ENCODE measurements at places on chromosomes 12 and 14.
A peak's percentile ranks its signal among the peaks of the same experiment; 100 is the strongest.

GRCh38 chr14:75417674-75418073 is 10.1 kb upstream of the JDP2 start:
- DNase-seq = no peak

GRCh38 chr12:25052914-25053211 is 104.0 kb upstream of the BCAT1 start:
- peak; percentile 14 for DNase-seq

GRCh38 chr14:63295231-63295685 is 23.5 kb downstream of the GPHB5 start:
- no peak for DNase-seq

DNA sequence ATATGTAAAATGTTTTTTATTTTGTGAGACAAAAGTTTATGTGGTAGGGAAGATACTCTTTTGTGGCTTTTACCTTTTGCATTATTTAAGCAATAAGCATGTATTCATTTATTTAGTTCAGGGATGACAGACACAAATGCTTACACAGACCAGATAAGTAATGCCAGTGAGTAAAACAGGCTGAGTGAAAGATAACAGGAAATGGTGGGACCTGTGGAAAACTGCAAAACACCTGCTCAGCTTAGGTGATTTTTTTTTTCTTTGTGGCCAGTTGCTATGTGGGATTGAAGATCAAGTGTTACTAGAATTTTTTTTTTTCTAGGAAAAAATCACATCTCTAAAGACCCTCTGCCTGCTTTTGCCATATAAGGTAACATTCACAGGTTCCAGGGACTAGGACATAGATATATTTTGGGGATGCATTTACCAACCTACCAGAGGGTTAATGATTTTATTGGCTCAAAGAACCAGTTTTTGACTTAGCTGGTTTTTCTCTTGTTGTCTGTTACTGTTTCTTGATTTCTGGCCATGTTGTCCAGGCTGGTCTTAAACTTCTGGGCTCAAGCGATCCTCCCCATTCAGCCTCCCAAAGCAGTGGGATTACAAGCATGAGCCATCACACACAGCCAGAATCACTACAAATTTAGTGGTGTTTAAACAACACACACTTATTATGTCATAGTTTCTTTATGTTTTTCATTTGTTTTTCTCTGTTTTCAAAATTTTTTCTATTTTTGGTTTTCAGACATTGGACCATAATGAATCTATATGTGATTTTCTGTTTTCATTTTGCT is 9.8 kb downstream of the PSMA6 start:
- no peak for DNase-seq

DNA sequence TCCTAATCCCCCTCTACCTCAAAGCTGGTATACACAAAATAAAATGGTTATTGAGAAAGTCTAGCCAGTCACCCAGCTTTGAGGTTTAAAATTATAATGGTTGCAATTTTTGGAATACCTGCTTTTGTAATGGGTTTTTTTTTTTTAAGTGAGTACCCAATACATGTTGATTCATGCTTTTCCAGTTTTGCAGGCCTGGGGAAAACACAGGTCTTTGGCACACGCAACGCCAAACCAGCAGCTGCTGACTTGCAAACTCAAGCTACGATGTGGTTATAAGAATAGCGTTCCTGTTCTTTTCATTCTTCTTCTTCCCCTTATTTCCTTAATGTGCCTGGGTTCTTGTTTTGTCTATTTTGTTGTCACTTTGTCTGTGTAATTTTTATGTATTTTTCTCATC is 233.0 kb downstream of the EGLN3 start:
- no peak for DNase-seq

GRCh38 chr12:121797937-121798786 is 4.7 kb upstream of the RHOF start:
- no peak for DNase-seq

GRCh38 chr12:9699269-9699897 is 29.9 kb downstream of the CLEC2D start:
- no peak for DNase-seq

GRCh38 chr12:11497995-11498394 is 102.6 kb upstream of the PRB2 start:
- DNase-seq = no peak

- no peak for DNase-seq
These were observed 40.4 kb downstream of the TSPAN9 start for GRCh38 chr12:3117591-3118015.

GRCh38 chr12:124520907-124521306 is 46.5 kb downstream of the NCOR2 start:
- no peak for DNase-seq

DNA sequence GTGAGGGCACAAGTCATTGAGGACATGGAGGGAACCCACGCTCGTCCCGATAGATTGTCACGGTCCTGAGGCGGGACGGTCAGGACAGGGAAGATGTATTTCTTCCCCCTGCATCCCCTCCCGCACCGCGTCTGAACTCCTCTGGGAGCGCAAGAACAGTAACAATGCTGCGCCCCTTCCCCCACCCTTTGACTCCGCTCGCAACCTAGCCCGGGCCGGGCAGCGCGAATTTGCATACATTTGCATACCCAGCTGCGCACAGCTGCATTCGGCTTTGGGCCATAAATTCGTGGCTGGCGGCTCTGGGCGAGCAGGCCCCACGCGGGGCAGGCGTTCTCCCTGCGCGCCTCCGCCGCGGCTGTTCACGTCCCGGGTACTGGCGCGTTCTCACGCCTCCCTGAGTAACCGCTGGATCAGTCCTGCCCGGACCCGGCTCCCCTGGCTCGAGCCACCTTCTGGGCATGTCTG is 29.0 kb upstream of the SMUG1 start:
- no peak for DNase-seq

DNA sequence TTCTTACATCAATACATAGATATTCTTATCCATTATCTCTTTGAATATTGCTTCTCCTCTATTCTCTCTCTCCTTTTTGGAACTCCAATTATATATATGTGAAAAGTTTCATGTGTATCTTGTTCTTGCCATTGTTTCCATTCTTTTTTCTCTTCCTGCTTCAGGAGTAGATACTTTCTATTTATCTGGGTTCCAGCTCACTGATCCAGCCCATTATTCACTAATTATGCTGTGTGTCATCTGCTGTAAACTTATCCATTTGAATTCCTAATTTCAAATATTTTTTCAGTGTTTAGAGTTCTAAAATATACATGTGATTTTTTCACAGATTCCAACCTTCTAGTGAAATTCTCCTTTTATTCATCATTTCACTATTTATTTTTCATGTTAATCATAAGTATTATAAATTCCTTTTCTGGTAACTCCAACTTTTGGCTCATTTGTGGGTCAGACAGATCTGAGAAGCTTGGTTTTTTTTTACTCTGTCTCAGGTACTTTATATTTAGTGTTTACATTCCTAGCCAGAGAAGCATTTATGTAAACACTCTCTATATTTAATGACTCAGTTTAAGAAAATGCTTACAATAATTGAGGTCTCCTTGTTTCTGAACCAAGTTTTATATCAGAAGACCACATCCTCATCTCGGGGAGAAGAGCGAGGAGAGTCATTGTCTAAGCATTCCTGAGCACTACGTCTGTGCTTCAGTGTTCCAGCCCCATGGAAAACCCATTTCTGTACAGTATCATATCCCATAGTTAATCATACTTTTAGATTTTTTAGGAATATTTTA is 15.9 kb upstream of the AMIGO2 start:
- no peak for DNase-seq

DNA sequence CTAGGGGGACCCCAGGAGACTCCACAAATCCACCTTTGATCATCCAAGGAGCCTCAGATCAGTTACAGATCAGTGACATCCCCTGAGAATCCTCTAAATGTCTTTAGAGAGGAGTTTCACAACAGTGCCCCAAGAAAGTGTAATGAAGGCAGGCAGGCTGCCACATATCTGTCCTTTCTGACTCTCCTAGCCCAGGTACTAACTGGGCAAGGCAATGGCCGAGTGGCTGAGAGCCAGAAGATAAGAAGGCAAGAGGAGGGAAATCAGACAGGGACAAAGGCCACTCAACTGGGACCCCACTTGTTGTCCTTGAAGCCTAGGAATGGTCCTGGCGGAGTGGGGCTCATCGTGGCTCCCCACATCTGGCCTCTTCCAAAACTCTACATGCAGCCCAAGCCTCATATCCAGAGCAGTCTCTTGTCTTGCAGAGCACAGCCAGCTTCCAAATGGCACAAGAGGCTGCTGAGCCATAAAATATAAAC is 11.6 kb downstream of the ACTN1 start:
- DNase-seq = no peak

DNA sequence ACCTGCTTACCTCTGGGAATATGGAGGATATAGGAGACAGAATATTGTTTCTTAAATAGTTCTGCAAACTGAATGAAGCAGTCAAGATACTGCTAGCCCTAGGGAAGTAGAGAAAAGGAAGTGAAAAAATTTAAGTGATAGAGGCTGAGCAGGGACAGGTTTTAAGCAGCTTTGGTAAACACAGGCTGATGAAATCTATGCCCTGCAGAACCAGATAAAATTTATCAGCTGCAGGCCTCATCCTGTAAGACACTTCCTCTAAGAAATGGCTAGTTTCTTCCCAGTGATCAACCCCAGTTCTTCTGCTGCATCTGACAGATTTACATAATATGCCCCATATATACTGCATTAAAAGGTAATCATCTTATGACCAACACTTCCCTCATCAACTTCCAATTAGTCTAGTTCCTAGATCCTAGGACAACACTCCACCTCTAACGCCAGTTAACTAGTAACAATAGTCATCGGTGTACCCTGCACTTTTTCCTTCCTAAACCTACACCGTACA is 1.3 kb upstream of the ESYT1 start:
- no peak for DNase-seq

GRCh38 chr12:56687223-56688128 is 608 bp downstream of the PTGES3 start:
- DNase-seq = peak; percentile 61

DNA sequence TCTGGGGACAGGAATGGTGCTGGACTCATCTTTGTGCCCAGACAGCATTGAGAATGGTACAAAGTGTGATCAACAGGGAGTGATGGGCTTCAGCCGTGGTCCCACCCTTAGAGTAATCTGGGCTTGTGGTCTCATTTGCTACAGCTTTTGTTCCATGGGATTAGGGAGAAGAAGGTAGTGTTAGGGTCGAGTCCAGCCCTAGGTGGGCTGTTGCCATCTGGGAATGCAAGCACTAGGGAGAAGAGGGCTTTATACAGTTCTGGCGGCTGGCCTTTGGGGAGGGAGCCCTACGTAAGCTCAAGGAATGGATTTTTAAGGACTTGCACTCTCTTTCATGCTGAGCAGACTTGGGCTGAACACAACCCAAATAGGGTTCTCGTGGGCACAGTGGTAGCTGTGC is 4.9 kb downstream of the PLEKHG3 start:
- DNase-seq = no peak

DNA sequence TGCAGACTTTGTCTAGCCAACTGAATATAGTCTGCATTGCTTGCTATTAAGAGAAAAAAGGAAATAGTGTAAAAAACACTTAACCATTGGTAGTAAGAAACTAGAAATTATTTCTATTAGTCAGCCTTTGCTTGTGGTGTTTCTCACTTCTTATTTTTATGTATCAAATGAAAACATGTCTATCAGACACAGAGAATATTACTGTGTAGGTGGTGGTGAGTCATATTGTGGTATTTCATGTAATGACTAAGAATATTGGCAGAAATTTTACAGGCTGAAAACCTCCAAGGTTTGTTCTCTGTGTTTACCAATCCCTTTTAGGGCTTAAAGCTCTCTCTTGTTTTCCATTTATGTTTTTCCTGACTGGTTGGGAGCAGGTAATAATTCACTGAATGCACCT is 87.2 kb downstream of the DAAM1 start:
- no peak for DNase-seq

DNA sequence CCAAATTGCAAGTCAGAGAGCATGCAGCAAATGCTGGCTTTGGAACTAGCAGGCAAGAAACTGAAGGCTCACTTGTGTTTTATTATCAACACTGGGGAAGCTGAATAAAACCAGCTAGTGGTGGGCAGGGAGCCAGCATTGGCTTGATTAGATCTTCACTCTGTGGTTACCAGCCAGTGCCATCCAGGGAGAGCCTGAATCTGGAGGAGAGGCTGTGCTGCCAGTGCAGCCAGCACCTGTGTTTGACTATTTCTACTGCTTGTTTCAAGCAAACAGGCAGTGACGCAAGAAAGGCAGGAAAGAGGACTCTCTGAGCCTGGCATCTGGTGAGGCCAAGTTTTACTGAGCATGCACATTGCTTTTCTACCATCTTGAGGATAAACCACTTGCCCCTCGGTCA is 247.0 kb downstream of the PHLDA1 start:
- DNase-seq = no peak

DNA sequence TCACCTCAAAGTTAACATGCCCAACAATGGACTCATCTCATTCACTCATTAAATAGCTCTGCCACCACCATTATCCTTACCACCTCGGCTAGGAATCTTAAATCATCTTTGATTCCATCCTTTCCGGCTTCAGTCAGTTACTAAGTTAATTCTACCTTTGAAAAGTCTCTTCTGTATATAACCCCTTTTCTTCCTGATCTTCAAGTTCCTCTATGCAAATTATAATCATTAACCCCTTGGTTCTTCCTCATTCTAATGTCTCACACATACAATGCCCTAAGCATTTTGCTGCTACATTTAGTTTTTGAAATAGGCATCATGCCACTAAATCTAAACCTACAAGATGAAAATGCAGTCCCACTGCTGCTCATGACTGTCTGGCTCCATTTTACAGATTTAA is 51.6 kb downstream of the ATP2B1 start:
- DNase-seq = no peak

DNA sequence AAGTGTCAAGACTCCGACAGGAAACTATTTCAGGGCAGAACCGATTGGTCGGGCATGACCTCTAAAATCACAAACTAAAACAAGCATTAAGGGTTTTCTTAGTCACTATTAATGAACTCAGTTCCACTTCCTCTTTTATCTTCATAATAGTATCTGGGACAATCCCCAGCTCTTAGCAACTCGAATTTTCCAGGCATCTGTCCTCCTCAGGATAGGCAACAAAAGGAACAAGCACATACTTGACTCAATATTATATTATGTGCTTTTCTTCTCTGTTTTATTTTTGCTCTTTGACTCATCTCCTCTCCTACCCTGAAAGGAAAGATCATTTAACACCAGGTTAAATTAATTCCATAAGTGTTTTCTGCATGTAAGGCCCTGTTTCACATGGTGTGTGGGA is 638.3 kb upstream of the TBX3 start:
- DNase-seq = no peak

GRCh38 chr12:51351913-51352532 is 5.5 kb upstream of the CELA1 start:
- DNase-seq = peak; percentile 27

DNA sequence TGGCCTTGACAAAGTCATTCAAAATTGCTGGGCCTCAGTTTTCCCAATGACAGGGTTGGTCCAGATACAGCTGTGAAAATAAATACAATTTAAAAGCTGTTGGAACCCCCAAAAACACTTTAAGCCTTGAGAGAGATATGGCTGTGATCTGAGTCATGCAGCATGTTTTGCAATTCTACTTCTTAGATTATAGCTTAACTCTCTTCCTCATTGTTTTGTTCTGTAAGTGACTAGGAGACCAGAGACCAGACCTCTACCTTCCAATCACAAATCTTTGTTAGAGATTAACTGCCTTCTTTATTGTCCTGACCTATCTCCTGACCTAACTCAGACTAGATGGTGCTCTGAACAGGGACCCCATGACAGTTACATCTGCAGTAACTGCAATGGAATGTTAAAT is 198.1 kb downstream of the STXBP6 start:
- no peak for DNase-seq
